ENCODE measurements at places on chromosomes 13 and 19.

GRCh38 chr19:16949496-16950023, 60.8 kb downstream of the F2RL3 start:
- no peak for DNase-seq

GRCh38 chr13:76499891-76500290, 386.3 kb downstream of the KCTD12 start:
- no peak for DNase-seq

GRCh38 chr19:48216933-48217332, 38.8 kb downstream of the CARD8 start:
- DNase-seq, result no peak

DNA sequence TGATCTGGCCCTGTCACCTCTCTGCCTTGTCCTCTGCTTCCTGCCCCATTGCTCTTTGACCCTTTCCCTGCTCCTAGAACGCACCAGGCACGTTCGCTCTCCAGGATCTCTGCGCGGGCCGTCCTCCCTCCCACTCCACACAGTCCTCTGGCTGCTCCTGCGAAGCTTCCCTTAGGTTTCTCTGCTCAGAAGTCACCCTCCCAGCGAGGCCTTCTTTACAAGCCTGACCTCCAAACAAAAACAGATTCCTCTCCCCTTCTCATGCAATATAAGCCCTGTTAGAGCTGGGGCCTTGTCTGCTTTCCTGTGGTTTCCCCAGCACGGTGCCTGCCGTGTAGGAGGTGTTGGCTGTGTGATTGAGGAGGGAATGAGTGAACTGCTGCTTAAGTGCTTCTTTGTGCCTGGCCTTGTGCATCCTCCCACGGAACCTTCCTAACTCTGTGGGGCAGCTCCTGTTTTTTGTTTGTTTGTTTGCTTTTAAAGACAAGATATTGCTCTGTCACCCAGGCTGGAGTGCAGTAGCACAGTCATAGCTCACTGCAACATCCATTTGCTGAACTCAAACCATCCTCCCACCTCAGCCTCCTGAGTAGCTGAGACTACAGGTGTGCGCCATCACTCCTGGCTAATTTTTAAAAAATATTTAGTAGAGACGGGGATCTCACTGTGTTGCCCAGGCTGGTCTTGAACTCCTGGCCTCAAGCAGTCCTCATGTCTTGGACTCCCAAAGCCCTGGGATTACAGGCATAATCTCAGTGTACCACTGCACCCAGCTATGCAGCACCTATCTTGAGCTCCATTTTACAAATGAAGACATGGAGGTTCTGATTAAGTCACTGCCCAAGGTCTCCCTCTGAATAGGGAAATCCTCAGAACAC, 82.0 kb downstream of the SIPA1L3 start:
- no peak for DNase-seq

DNA sequence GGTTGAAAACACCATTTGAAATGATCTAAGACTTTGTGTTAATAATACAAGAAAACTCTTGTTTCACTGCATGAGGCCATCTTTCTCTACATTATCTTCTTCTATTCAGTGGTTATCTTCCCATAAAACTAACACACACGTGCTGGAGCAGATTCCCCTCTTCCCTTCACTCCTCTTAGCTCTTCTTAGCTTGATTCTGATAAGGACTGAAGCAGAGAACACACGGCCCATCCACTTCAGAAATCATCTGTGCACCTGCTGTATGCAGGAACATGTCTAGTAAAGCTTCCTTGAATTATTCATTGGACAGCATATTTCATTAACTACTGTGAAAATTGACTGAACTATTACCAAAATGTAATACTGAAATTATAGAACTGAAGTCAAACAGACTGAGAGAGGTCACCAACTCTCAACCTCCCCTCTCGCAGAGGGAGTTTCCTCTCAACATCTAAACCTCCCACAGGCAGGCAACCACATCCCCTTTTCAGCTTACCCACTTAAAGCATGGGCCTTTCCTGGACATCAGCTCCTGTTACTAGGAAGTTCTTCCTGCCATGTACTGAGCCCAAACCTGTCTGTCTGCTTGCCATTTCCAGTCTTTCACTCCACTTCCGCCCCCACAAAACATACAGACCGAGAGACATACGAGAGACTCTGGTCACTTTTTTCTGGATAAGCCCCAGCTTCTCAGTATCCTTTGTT, 113.9 kb downstream of the CRYL1 start:
- DNase-seq, result no peak

DNA sequence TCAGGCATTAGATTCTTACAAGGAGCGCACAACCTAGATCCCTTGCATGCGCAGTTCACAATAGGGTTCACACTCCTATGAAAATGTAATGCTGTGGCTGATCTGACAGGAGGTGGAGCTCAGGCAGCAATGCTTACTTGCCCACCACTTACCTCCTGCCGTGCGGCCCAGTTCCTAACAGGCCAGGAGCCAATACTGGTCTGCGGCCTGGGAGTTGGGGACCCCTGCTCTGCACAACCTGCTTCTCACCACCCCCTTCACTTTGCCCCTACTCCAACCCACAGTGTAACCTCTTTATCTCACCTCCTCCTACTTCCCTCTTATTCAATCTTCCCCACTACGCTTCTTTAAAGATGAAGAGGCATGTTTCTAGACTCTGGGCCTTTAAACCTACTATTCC, 240.2 kb downstream of the RGCC start:
- DNase-seq, result no peak

- DNase-seq, result no peak
These were observed 5.1 kb downstream of the HDGFL2 start for GRCh38 chr19:4477034-4477801.

DNA sequence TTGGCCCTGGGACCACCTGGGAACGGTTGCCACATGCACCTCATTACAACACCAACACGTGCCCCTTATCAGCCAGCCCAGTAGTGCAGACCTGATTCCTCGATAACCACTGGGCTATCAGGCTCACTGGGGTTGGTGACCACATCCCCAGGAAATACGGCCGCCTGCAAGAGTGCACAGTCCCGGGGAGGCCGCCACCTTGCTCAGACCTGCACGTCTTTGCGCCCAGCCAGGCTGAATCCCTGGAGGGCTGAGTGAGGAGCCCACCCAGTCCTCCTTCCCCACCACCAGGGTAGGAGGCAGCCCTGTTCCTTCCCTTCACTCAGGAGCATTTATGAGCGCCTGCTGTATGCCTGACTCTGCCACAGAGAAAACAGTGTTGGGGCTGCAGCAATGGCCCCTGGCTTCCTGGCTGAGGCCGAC, 67.8 kb downstream of the CEBPG start:
- DNase-seq, result no peak

DNA sequence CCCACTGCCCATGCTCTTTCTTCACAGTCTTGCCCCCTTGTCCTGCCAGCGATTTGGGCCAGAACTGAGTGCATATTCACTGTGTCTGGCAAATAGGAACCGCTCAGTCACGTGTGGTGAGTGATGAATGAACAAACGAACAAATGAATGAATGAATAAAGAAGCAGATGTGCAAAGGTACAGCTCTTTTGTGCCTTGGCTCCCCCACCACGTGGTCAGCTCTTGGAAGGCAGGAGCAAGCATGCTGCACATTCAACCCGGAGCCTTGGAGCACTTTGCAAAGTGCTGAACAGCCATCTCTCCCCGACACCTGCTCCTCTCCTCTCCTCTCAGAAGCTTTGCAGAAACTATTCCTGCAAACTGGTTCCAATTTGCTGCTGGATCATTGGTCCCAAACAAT, 52.4 kb downstream of the LATS2 start:
- DNase-seq, result no peak

- no peak for DNase-seq
These were observed 77.9 kb downstream of the CACNA1A start for GRCh38 chr19:13428352-13428751.

- no peak for DNase-seq
These were observed 334.2 kb downstream of the KLF12 start for GRCh38 chr13:73800011-73800410.

DNA sequence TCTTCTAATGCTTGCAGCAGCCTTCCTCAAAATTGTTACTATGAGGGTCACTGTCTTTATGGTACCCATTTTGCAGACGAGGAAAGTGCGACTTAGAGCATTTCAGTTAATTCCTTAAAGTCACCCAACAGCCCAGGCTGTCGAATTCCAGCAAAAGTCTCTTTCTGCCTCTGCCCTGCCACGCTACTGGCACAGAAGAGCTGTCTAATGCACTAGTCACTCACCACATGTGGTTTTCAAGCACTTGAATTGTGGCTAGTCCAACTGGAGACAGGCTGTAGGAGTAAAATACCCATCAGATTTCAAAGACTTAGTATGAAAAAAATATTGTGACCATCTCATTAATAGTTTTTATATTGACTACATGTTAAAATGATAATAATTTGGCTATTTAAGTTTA, 1.7 kb downstream of the FPR1 start:
- no peak for DNase-seq

DNA sequence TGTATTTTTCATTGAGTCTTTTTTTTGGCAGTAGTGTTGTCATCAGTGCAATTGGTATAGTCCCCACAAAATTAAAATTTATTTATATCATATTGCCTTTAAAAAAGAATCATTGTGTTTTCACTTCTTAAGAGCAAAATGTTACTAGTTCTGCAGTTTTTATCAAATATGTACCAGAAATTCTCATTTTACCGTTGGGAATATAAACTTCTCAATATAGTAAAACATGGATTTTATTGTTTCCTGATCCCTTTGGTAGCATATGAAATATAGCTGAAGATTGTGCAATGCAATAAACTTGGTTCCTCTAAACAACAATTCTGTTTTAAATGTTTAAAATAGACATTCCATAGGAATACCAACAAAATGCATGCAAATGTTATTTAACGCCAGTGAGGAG, 306.5 kb upstream of the PCDH20 start:
- no peak for DNase-seq

- no peak for DNase-seq
These were observed 16.2 kb downstream of the CAPN12 start for GRCh38 chr19:38727868-38728660.

DNA sequence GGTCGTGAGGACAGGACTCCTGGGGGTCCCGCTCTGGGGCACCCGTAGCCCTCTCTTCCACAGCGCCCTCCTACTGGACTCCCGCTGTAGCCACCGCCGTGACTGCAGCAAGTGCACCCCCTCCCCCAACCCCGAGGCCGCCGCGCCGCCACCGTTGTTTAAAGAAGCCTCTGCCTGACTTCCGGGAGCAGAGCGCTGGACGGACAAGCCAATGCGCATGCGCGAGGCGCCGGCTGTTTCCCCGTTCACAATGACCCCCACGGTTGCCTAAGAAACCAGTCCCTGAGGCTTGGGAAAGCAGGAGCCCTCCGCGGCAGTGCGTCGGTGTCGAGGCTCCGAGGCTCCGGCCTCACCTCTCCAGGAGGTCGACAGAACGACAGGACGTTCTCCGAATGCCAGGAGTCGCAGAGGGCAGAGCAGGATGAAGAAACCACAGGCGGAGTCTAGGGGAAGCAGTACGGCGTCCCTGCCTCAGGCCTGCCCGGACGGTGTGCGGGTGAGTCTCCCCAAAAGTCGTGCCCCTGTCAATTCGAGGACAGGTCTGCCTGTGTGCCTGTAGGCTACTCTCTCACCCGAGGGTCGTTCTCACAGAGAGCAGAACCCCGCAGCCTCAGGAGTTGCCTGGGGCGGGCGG, 70.5 kb upstream of the ZNF420 start:
- no peak for DNase-seq

DNA sequence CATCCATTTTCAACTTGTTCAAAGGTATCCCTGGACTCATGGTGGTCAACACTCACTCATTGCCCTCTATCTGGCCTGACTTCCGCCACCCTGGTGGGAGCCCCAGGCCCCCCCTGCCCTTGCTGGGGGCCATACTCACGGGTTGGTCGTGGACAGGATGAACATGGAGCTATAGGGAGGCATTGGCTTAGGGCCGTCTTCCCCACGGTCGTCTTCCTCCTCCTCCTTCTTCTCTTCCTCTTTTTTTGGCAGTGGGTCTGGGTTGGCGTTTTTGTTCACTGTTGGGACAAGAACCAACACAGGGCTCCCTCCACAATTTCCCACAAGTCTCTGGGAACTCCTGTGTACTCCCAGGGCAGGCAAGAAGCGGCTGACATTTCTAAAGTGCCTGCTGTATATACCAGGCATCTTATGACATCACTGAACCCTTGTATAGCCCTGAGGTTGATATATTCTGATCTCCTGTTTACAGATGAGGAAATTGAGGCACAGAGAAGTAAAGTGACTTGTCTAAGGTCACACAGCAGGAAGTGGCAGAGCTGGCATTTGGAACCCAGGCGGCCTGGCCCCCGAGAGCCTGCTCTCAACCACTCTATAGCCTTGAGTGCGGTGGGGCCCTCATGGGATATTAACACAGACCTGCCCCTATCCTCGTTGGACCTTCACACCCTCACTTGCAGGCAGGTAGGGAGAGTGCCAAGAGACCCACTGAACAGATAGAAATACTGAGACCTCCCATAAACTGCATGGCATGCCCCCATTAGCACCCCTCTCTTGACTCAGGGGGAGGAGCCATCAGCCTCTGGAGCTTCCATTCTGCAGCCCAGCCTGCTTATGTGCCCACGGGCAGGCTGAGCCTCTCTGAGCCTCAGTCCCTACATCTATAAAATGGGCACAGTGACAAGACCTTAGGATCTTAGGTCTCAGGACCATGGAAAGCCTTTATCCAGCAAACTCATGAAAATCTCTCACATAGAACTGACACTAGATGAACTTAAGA, 135.0 kb downstream of the IER2 start:
- DNase-seq, result no peak

DNA sequence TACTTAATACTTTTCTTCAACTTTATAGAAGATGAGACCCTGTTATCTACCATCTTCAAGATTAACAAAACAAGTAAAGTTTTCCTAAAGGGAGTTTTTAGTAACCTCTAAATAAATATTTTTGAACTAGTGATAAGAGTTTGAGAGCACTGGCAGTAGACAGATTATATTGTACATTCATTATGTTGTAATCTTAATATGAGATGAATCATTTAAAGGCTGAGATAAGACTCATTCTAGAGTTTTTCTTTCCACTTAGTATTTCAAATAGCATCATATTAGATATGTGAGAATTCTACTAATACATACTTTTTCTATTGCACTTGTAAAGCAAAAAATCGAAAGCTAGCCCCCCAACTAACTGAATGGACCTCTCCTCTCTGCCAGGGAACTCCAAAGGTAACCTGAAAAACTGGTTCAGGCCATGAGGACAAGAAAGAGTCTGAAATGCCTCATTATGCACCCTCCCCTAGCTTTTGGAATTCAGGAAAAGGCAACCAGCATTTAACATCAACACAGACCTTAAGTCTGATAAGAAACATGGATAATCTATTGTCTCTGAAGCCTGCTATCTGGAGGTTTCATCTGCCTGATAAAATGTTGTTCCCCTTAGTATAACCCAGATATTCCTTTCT, 875.4 kb upstream of the SLC10A2 start:
- DNase-seq, result no peak

- peak; percentile 38 for DNase-seq
These were observed 364 bp downstream of the CKM start for GRCh38 chr19:45322311-45322710.

Data from DMS153 (cell line).